ENCODE measurements at places on chromosomes 2 and 18. TPM values are rescaled to one million over a fixed set of nuclear protein-coding genes. Genes with fewer than 3 reads are reported as not detected.

GRCh38 chr2:196162586-196163175 lies 8.7 kb downstream of the STK17B start:
- DNase-seq, result no peak

Gene MAP2
- 16.2 TPM for polyA plus RNA-seq

DNA sequence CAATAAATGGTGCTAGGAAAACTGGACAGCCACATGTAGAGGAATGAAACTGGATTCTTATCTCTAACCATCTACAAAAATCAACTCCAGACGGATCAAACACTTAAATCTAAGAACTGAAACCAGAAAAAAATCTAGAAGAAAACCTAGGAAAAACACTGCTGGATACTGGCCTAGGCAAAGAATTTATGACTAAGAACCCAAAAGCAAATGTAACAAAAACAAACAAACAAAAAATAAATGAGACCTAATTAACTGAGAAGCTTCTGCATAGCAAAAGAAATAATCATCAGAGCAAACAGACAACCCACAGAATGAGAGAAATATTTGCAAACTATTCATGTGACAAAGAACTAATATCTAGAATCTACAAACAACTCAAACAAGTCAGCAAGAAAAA lies 314.0 kb upstream of the REV1 start:
- DNase-seq, result no peak

GRCh38 chr2:25996844-25997243 lies 14.5 kb upstream of the KIF3C start:
- no peak for DNase-seq

DNA sequence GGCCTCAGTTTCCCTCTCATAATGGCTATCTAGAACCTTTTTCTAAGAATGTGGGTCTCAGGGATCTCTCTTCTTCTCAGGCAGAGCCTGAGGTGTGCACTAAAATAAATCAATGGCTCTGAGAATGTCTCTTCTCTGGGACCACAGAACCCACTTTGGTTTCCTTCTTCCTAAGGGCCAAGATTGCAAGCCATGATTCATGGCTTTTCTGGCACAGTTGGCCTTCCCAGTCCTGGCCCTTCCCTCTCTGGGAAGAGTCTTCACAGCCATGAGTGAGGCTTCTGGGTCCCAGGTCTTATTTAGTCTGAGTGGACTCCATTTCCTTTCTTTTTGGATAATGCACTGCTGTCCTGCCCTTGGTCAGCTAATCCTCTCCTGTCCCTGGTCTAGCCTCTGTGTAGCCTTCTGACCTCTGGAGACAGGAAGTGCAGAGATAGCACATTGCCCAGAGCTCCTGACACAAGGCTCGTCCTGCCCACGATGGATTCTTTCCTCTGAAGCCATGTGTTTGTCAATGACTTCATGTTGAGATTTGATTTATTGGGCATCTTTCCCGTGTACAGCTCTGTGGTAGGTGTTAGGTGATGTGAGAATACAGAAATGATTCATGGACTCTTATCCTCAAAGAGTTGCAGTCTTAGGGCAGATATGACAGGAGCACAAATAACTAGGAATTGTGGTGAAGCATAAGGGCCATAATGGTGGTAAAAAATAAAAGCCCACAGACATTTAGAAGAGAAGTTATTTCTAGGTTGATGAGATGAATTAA lies 245.0 kb downstream of the CLIP4 start:
- DNase-seq, result no peak
